ENCODE measurements at places on chromosomes 16 and 17.

GRCh38 chr17:15124264-15124595 is 140.9 kb downstream of the PMP22 start:
- DNase-seq = no peak

- DNase-seq = no peak
These were observed 14.2 kb upstream of the SLC38A10 start for GRCh38 chr17:81309140-81309858.

DNA sequence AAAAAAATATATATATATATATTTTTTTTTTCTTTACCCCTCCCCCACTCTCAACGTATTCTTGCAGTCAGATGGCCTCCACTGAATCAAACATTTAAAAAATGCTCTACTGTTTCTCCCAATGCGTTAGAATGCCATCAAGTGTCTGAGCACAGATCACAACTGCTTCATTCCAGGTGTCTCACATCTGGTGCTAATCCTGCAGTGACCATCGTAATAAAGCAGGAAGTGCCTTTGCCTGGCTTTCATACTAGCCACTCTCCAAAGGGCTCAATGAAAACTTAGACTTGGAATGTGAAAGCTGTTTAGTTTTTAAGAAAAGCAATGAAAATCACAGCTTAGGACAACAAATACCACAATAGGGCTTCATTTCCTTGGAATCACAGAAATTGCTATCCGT is 37.2 kb downstream of the SKAP1 start:
- no peak for DNase-seq

DNA sequence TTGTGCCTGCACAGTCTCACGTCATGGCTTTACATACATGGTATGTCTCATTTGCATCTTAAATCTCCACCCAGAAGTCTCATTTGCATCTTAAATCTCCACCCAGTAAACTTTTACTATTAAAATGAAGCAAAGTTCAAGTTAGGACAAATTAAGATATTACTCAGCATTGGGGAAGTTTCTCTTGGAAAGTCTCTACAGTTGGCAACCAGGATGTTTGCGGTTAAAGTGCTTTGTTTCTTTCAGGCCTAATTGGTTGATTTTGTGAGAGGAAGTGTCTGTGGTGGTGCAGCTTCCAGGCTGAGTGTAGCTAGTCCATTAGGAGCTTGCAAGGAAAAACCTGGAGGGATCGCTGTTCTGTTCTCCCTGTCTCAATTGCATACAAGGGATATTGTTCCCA is 1373.3 kb upstream of the GOT2 start:
- no peak for DNase-seq

DNA sequence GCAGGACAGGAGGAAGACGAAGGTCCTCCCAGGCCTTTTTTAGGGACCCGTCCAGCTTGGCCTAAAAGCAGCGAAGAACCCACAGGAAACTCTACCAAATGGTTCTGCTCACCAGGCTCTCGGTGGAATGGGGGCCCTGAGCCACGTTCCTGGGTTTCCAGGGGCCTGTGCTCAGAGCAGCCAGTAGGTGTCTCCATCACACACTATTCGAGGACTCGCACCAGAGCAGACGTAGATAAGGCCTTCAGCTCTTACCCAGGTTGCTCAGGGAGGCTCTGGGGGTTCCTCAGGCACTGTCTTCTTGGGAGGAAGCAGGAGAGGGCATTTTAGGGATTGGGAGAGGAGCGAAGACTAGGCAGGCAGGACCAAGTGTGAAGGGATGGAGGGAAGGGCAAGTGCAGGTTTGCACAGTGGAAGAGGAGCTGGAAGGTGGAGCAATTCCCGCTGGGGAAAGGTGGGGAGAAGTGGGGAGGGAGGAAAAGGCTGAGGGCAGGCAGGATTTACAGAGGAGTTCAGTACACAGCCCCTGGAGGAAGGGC is 157.1 kb downstream of the RGS9 start:
- no peak for DNase-seq

All from vagina (tissue), 2 donors.